ENCODE measurements at places on chromosomes 1 and 21.

- no peak for DNase-seq
These were observed 17.2 kb upstream of the OLIG2 start for GRCh38 chr21:33008333-33009051.

DNA sequence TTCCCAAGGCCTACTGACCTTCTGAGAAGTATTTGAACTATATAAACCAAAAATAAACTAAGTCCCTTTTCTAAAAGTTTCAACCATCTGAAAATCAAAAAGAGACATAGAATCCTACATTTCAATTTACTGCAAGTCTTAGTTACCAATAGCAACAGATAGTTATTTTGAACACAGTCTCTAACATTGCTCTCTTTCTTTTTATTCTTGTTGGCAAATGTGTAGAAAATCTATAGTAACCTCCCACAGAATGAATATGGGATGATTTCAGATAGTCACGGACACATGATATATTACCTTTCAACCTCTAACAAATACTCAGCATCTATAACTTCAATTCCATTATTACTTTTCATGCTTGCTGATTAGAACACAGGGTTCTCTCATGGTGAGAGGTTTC lies 68.9 kb upstream of the RAB3GAP2 start:
- no peak for DNase-seq

- no peak for DNase-seq
These were observed 131.9 kb downstream of the CRB1 start for GRCh38 chr1:197399755-197400521.

GRCh38 chr1:178094739-178095645 lies 1.1 kb downstream of the RASAL2 start:
- peak; percentile 46 for DNase-seq

DNA sequence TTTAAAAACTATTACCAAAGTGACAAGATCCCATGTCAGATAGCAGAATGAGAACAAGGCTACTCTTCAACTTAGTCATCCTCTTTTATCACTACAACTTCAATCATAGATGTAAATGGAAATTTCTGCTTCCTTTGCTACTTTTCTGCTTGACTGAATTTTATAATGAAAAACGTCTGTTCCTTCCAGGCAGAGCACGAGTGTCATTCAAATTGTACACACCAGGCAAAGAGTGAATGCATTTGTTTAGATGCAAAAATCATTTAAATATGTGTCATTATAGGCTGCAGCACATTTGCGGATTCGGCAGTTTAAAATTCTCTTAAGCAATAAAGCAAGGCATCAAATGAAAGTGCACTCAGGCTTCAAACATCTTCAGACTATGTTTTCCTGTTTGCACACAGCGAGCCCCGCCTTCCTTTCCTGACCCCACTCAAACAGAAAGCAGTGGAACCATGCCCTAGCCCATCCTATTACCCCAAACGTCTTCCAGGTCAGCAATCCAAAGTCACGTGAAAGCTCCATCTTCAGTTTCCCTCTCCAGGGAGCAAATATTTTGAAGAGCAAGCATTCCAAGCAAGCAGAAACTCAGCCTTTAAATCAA lies 99.6 kb downstream of the APP start:
- DNase-seq: no peak

- DNase-seq: no peak
These were observed 36.0 kb downstream of the ALG6 start for GRCh38 chr1:63403386-63403785.

GRCh38 chr1:8462371-8462892 lies 144.5 kb downstream of the SLC45A1 start:
- no peak for DNase-seq

DNA sequence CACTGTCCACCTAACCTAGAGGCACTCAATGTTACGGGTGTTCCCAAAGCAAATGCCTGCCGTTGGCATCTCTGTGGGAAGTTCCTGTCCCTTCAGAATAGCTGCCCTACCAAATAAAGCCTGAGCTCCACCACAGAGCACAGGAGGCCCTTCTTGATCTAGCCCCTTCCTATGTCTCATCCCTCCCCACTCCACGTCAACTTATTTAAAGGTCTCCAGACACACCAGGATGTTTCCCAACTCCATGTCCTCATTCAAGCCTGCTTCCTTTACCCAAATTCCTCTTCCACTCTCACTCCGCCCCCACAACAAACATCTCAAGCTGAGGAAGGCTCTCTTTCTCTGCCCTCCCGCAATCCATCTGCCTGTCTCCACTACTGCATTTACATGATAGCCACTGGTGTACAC lies 87.7 kb downstream of the TGFBR3 start:
- no peak for DNase-seq

GRCh38 chr1:236862615-236863211 lies 67.6 kb downstream of the MTR start:
- DNase-seq: no peak

GRCh38 chr1:26158908-26159742 lies at the start of gene FAM110D:
FAM110D (plus strand) TSS chr1:26159079; CDS start chr1:26161292, 2,213 bp downstream.
- no peak for DNase-seq

DNA sequence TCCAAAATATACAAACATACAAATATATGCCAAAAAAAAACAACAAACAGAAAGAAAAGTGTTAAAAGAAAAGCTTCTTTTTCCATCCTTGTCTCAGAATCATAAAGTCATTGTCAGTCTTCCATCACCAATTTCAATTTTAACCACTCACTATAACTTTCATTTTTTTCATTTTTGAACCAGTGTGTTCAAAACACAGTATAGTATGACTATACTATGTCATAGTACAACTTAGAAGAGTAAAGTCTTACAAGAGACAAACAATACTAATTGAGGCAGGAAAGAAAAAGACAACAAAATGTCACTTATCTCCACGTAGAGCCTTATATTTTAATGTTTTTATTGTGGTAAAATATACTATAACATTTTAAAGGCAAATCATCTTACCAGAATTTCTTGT lies 7.6 kb downstream of the NSL1 start:
- DNase-seq: no peak

DNA sequence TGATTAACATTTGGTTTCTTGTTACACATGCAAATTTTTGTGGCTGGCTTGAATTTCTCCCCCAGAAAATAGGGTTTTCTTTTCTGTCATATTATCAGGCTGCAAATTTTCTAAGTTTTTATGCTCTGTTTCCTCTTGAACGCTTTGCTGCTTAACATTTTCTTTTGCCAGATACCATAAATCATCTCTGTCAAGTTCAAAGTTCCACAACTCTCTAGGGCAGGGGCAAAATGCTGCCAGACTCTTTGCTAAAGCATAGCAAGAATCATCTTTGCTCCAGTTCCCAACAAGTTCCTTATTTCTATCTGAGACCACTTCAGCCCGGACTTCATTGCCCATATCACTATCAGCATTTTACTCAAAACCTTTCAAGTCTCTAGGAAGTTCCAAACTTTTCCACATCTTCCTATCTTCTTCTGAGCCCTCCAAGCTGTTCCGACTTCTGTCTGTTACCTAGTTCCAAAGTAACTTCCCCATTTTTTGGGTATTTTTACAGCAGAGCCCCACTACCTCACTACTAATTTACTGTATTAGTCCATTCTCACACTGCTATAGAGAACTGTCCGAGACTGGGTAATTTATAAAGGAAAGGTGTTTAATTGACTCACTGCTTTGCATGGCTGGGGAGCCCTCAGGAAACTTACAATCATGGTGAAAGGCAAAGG lies 486.9 kb upstream of the NCAM2 start:
- no peak for DNase-seq

DNA sequence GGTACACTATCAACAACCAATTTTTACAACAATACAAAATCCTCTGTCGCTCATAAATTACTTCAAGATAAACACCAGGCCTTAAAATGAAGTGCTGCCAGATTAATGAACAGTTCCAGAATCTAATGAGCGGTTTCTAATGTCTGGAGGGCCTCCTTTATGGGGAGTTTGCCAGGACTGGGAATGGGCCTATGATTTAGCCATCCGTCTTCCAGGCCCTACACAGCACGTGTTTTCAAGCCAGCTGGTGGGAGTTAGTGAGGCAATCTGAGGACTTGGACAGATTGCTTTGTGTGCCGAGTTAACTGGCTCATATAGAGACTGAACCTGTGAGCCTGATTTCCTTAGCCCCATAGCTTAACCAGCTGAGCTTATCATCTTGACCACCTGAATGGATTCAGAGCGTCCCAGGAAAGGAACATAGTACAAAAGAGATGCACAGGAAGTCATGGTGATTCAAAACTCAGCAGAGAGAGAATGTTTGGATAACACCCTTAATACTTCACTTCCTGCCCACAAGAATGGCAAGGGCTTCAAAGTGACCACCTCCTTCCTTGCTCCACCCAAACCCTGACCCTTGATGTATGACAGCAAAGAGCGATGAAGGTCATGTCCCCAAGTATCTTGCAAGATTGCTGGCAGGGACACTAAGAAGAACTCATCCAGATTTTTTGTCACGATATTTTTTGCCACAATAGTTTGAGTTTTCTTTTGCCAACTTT lies 143.5 kb downstream of the SLC30A10 start:
- DNase-seq: no peak
